ENCODE measurements at places on chromosomes 13 and 19.

- DNase-seq: no peak
These were observed 21.7 kb downstream of the ZIC5 start for GRCh38 chr13:99949679-99950413.

DNA sequence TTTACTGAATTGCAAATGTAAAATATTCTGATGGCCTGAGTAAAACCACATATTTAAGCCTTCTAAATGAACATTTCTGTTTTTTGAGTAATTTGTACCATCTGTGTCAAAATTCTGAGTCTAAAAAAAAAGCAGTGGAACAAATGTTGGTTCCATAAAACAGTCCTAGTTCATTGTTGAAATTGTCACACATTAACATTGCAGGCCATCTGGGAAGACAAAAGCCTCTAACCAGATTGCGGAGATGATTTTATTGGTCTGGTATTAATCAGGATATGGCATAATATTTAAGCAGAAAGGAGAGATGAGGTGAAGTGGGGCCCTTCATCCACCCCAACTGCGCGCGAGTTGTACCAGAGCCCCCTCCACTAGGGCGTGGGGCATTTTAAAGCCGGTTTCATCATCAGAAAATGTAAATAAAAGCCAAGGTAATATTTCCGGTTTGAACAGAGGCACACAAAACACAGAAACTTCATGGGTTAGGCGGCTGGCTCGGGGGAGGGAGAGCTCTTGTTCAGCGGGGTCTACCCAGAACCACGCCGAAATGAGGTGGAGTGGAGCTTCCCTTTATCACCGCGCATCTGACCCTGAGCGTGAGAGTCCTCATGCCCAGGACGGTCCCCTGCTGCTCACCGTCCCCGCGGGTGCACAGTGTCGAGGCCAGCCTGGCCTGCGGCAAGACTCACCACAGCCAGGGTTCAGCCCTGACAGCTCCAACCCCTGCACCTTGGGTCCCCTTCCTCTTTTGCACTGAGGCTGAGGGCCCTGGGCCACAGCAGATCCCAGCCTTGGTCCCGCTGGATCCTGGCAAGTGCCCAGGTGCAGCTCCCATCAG is 169.2 kb downstream of the URI1 start:
- DNase-seq: no peak

- DNase-seq: no peak
These were observed 24.9 kb downstream of the MICOS13 start for GRCh38 chr19:5655412-5655811.

DNA sequence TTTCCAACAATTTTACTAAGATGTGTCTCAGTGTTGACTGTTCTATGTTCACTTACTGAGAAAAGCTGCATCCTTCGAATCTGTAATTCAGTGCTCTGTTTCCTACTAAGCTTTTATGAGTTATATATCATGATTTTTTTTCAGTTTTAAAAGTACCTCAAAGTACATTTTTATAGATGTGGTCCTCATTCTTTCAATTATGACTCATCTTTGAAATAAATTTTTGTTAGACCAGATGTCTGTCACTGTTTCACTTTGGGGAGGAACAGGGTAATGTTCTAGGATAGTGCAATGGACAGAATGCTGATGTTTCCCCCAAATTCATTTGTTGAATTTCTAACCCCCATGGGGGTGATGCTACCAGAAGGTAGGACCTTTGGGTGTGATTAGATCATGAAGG is 74.8 kb downstream of the NALCN start:
- no peak for DNase-seq

DNA sequence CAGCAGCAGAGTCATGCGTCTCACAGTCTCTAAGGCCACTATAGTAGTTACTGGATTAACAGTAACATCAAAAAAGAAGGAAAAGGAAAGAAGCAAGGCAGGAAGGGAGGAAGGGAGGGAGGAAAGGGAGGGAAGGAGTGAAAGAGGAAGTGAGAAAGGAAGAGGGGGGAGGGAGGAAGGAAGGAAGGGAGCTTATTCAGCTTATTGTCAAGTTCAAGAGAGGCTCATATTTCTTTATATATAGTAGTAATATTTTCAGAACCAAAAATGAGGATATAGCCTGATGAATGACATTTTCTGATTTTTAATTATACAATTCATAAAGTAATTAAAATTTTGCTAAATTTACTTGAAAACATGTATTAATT is 17.7 kb upstream of the RUBCNL start:
- no peak for DNase-seq

DNA sequence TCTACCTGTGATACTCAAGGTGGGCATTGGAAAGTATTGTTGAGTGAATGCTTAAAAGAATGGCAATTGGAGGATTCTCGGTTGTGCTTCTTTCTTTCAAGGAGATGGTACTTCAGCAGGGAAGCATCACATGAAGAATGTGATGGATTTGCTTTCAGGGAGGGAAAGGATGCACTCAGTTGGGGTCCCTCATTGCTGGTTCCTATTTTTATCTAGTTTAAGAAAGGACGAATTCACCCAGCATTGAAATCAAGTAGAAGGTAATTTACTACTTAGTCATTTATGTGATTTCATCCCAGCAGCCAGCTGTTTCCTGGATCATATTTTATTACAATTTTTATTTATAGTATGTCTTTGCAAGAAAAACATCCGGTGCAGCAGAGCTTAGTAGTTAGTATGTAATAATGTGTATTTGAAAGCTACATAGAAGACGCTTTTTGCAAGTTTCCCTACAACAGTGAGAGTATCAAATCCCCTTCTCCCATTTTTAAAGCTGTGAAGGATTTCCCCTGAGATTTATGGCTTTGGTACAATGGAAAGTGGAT is 417.9 kb downstream of the GPC5 start:
- no peak for DNase-seq

Data from NCI-H1417 treated with DMSO at 0.1 percent for 48 hours (cell line).